Activated naive CD4-positive, alpha-beta T cell treated with anti-CD3 and anti-CD28 coated beads, Interleukin-2, amount 50 U/mL, for 16 hours (primary cell): ENCODE measurements at places on chromosomes 7 and 10.

DNA sequence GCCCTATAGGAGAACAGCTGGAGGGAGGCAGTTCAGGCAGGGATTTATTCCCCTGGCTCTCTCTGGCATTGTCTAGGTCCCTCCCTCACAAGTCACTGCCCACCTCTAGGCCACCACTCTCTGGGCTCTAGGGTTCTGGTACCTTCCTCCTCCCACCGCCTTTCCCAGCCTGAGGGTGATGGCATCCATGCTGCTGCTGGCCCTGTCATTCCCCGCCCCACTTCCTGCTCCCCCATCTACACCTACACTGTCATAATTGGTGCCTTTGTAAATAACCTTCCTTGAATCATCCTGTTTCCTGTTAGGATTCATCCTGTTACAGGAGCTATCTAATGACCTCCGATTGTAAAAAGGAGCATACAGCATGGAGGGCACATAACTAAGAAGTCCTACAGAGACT, 303.3 kb upstream of the COBL start:
- no peak for DNase-seq

GRCh38 chr10:99695761-99696160, 36.2 kb downstream of the COX15 start:
- no peak for DNase-seq

DNA sequence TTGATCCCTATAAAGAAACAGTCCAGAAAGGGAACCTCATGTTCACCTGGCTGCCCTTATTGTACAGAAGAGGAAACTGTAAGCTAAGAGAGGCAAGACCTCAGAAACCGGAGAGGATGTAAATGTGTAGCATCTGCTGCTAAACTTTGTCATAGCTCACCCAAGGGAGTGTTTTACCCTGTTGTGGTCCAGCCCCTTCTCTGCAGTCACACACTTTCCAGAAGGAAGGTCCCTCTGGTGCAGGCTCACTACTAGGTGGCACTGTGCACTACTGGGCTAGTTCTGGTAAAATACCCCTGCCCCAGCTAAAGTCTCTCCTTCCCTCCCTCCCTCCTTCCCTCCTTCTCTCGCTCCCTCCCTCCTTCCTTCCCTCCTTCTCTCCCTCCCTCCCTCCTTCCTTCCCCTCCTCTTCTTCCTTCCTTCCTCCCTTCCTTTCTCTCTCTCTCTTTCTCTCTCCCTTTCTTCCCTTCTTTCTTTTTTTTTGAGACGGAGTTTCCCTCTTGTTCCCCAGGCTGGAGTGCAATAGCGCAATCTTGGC, 42.5 kb upstream of the LCOR start:
- no peak for DNase-seq

DNA sequence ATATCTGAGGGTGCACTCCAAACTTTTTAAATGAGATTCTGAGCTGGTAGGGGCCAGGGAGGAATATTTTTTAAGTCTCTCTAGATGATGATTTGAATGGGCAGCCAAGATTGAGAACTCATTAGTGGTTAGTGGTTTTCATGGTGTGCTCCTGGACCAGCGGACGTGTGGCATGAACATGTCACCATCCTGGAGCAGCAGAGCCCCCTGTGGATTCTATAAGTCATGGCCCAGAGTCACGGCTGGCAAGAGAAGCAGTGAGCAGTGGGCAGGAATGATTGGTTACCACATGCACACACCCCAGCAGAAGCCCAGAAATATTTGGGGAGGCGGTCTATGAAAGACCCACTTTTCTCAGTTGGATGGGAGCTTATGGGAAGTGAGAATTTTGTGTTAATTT, 21.2 kb upstream of the UCN3 start:
- DNase-seq = no peak

- no peak for DNase-seq
These were observed 255.6 kb upstream of the ZNF32 start for GRCh38 chr10:43904301-43904700.

GRCh38 chr7:88344956-88345832, 38.5 kb upstream of the STEAP4 start:
- DNase-seq = no peak

- no peak for DNase-seq
These were observed 159.6 kb downstream of the PARD3 start for GRCh38 chr10:34655286-34656170.

DNA sequence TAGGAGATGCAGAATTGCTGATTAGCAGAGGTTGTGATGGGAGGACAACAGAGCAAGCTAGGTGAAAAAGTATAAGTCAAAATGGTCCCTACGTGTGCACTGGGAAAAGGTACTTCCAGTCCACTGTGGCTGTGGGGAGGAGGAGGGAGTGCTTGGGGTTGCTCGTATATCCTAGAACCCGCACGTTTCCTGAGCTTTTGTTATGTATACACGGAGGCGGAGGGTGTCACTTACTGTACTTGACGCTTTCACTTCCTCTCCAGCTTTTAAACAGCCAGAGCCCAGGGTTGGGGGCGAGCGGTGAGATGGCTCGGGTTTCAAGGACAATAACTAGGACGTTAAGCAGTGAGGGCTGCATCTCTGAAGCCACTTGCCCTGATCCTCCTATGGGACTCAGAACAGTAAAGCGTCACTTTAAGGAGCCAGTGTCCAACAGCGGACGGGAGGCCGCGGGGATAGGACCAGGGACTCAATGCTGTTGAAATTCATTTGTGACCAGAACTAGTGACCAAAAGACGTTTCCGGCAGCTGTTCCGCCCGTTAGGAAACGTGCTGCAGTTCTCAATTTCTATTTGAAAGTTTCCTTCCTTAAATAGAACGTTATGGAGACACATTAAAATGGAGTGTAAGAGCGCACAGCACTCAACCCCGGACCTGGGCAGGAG, 985 bp upstream of the ETV1 start:
- DNase-seq = no peak

- no peak for DNase-seq
These were observed 56.3 kb downstream of the PRKAG2 start for GRCh38 chr7:151820491-151821105.

DNA sequence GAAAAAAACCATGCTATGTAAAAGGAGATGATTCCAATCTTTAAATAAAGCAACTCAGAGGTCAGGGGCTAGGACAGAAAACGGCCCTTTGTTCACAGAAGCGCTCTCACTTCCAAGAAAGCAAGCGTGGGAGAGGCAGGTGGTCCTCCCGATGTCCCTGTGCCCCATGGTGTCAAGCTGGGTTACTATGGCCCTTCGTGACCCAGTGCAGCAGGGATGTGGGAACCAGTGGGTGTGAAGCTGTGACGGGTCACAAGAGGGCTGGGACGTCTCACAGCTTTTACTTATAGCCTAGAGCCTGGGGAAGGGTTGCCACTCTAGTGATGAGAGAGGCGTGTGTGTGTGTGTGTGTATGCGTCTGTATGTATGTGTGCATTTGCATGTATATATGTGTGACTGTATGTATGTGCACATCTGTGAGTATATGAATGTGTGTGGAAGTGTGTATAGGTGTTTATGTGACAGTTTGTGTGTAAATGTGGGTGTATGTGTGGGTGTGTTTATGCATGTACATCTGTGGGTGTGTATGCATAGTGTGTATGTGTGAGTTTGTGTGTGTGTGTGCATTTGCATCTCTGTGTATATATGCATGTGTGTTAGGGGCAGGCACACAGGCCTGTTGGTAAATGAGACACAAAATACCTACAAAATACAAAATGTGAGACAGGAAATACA, 25.2 kb downstream of the HTRA1 start:
- no peak for DNase-seq

- no peak for DNase-seq
These were observed 204.3 kb downstream of the CCDC7 start for GRCh38 chr10:32650246-32650655.

GRCh38 chr7:4951903-4952636, 6.9 kb downstream of the MMD2 start:
- no peak for DNase-seq

- DNase-seq = no peak
These were observed 39.4 kb downstream of the CTBP2 start for GRCh38 chr10:125121003-125121402.

- DNase-seq = no peak
These were observed 45.9 kb downstream of the SHH start for GRCh38 chr7:155766386-155766785.

- no peak for DNase-seq
These were observed 23.2 kb downstream of the CALCR start for GRCh38 chr7:93551063-93551895.

DNA sequence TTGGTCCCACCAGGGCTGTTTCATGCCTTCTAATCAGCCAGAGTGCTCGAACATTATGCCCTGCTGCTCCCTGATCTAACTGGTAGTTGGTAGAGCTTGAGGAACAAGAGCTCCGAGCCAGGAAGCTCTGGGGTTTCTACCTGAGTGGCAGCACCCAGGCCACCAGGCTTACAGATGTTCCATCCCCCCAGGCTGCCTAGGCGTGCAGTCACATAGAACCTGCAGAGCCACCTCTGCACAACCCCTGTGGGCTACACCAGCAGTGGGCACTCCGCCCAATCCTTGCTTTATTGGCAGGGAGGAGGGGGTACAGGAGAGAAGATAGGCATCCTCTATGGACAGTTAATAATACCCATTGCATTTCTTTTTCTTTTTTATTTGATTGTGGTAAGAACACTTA, 21.8 kb downstream of the MAP3K8 start:
- no peak for DNase-seq

DNA sequence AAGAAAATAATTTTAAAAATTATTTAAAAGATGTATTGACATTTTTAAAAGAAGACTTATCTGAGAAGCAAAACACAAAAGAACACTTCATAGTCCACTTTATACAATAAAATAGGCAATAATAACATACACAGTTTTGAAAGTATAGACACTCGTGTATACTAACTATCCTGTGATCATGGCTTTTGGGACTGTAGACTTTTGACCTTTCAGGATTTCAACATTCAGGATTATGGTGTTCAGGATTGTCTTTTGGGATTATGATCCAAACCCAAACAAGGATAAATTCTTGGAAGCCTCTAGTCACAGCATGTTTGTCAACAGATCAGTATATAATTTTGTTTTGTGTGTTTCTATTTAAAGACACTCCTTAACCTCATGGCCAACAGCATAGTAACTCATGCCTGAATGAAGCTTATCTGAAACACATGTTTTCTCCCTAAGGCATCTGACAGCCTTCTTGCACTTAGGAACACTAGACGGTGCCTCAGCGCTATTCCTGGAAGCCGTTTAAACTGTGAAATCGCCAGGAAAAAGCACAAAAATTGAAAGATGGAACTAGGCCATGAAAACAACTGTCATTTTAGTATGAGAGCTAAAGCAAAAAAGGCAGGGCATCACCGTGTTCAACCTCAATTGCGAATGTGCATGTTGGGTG, 29.9 kb downstream of the GSAP start:
- DNase-seq = no peak

GRCh38 chr10:79507440-79508167, 4.7 kb upstream of the EIF5AL1 start:
- DNase-seq = no peak

GRCh38 chr7:25068502-25069213, 56.4 kb downstream of the CYCS start:
- DNase-seq = no peak

DNA sequence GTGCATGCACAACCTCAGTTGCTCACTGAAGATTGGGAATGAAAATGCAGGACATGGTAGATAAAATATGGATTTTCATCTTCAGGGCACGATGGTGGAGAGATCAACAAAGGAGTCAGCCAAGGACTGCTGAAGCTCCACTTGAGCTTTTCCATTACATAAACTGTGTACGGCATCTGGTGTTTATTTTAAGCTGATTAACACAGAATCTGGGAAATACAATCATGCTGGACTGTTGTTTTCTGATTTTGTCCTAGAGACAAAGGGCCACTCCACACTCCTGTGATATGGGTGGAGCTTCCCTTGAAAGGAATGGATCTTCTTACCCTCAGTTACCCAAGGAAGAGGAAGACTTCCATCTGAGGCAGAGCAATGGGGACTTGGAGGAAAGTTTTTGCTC, 120.6 kb downstream of the SAMD9 start:
- DNase-seq = no peak

DNA sequence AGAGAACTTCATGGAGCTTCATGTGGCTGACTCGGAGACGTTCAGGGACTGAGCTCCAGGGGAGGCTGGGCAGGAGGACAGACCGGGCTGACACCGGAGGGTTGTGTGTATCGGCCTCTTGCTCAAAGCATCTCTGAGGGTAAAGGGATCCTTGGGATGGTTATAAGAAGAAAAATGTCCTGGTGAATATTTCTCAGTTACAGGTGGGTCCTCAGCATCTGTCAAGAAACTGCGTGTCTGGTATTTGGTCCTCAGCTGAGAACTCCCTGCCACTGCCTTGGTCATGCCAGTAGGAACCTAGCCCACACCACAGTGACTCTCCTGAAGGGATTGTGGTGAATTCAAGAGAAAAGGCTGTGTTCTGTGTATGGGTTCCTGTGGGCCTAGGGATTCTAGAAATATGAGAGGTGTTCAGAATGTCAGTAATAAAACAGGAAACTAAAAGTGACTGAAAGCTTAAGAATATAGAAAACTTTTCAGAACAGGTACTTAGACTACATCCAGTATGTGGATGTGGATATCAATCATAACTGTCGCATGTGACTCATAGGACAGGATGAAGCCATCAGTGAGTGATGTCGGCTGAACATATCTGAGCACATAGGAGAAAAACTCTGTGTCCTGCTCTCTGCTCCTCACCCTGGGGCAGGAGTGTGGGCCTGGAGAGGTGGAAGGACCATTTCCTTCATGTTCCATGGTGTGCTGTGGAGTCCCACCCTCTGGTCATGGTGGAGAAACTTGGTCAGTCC, 28.4 kb downstream of the MBL2 start:
- no peak for DNase-seq

DNA sequence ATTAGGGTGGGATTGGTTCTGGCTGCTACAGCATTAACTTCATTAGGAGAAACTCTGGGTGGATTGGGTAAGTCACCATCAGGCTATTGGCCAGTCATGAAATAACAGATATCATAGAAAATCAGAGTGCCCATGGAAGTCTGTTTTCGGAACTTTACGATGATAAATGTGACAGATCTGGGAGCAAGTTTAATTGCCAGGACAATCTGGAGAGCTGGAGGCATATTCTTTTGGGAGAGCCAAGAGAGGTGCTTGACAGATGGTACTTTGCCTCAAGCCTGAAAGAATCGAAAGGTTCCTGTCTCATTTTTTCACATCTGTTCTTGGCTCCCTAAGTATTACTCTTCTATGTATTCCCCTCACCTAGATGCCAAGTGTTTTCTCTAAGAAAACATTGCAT, 369.9 kb downstream of the CNTNAP2 start:
- DNase-seq = no peak

- DNase-seq = no peak
These were observed 19.4 kb upstream of the PDCD4 start for GRCh38 chr10:110852255-110852896.

- no peak for DNase-seq
These were observed 3.7 kb upstream of the NDST2 start for GRCh38 chr10:73814896-73815718.

DNA sequence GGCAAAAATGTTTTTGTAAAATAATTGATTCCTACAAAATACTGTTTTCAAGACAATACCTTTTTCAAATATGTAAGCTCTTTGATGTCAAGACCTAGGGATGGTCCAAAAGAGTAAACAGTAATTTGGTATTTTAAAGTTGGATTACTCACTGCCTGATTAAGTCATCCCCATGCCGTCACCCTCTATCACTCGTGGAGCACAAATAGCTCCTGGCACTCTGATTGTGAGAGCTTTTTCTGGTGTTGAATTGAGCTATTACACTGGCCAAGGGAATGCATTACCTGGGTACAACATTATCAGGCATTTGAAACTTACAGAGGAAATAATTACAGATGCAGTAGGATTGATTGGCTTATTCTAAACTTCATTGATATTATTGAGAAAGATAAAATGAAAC, 231.9 kb upstream of the GRM3 start:
- DNase-seq = no peak

GRCh38 chr10:93352638-93353383, 129.3 kb downstream of the MYOF start:
- DNase-seq = no peak

- DNase-seq = no peak
These were observed 111.8 kb upstream of the ANKRD1 start for GRCh38 chr10:91032611-91033206.
